ENCODE measurements at places on chromosomes 4 and X.

- no peak for DNase-seq
Observed at GRCh38 chr4:25258980-25259578, 25.2 kb downstream of the PI4K2B start.

DNA sequence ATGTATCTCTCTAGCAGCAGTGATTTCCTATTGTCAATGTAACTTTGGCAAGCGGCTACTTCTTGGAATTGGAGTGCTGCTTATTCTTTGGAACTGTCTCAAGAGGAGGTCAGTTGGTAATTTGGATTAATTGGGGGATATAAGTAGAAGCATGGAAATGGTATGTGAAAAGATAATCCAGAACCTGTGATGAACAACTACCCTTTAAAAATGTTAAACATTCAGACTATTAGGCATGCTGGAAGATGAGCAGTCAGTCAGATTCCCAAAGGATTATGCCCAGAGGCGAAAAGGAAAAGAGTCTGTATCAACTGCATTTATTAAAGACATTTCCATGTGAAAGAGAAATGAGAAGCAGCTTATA, 62.5 kb downstream of the SEC24D start:
- DNase-seq, result no peak

DNA sequence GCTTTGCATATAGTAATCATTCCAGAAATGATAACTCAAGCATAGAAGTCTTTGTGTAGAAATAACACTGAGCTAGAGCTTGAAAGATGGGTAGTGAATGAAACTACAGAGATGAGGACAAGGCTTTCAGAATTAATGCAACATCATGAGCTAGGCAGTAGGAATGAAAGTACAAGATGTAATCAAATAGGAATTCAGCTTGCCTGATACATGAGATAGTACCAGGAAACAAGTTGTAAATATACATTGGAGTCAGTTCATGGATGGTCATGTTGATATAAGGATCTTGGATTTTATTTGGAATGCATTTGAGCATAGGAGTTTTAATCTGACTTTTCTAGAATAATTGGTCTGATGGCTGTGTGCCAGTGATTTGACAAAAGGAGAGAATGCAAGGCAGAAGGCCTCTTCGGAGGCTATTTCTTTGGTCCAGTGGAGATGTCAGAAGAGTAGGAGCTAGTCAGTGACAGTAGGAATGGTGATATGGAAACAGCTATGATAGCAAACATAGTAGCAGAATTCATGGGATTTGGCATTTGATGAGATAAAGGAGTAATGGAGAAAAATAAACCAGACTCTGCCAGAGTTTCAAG, 206.4 kb upstream of the PACRGL start:
- no peak for DNase-seq

GRCh38 chrX:38882894-38883626, 81.8 kb downstream of the MID1IP1 start:
- DNase-seq, result no peak

DNA sequence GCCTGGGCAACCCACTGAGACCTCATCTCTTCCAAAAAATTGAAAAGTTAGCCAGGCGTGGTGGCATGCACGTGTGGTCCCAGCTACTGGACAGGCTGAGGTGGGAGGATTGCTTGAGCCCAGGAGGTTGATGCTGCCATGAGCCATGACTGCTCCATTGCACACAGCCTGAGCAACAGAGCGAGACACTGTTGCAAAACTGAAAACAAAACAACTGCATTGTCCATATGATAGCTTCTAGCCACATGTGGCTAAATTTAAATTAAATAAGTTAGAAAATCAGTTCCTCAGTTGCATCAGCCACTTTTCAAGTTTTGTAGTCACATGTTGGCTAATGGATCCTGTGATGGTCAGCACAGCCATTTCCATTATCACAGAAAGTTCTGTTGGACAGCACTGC, 67.9 kb downstream of the GAB1 start:
- no peak for DNase-seq

DNA sequence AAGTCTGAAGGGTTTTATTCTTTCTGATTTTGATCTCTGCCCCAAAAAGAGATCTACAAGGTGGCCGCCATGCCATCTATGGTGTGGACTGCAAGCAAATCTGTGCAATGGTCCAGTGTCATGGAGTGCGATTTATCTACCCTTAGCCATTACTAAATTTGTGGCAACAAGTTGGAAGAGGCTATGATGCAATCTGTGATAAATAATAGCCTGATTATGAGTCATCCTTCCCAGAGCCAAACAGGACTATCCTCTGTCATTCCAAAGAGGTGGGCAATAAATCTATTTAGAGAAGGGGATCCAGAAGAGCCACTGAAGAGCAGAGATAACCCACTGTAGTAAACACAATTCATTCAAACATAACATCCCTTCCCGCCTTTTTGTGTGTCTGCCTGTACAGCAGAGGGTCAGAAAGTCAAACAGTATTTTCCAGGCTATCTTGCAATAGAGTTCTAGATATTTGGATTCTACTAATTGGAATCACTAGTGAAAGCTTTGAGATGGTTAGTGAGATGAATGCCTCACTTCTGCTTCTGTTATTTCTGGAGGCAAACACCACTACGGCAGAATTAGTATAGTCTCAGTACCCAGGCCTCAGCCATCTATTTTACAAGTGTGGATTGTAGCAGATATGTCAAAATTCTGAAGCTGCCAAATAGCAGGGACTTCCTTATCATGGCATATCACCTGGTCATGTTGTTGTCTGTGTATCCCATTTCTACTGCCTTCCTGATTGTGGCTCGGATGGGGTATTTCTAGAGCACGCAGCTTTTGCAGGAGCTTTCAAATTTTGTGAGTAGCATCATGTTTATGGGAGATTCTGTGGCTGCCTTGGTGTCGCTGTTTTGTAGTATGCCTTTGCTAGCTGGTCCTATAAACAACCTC, 192.0 kb downstream of the SMIM20 start:
- DNase-seq, result no peak

DNA sequence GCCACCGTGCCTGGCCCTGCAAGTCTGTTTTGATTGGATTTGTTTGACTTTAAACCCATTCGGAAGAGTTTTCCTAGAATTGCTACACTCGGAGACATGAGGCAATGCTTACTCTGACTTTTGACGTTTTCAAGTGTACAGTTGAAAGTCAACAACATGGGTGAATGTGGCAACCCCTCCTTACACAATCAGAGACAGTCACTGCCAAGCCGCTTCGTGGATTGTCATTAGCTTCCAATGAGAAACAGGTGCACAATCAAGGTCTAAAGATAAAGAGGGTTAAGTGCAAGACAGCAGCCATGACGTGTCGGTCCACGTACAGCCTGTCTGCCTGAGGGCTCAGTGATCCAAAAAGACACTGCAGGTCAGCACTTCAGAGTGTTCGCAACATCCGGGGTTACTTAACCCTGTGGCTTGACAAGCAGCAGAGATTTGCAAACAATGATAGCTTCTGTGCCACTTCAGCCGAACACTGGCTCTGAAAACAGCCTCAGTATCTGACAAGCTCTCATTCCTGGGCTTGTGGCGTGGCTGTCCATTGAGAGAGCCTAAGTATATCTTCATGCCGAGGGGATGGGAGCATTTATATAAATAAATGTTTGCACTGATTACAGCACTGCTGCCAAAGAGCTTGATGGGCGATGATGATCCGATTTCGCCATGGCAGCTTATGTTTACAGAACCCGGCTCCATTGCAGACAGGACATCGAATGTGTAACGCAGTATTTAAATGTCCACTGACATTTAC, 180.0 kb downstream of the DHRSX start:
- DNase-seq, result peak; percentile 88

DNA sequence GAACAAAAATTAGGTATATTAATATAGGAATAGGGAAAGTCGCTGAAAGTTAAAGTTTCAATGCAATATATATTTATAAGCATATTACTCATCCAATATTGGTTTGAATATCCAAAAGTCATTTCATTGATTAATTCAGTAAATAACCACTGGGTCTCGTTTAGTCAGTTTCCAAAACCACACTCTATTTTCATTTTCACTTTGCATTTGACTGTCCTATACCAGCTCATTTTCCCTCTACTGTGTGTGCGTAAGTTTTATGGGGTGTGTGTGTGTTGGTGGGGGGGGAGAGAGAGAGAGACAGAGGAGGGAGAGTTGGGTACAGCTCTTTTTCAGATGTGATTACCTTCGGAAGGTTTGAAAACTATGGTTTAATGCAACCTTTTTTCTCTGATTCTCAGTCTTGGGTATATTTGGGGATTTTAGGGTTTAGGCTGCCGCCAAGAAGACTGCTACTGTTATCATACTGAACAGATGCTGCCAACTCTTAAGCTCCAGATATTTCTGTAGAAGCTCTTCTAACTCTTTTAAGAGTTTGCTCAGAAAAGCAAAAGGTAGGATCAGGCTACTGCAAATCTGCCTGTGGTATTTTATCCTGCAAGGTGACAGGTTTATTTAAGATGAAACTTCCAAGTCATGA, 1427.4 kb downstream of the PCDH7 start:
- no peak for DNase-seq

- DNase-seq, result no peak
Observed at GRCh38 chr4:159977907-159978617, 875.2 kb downstream of the RAPGEF2 start.

- no peak for DNase-seq
Observed at GRCh38 chrX:153334654-153335295, 822 bp downstream of the ZNF275 start.

DNA sequence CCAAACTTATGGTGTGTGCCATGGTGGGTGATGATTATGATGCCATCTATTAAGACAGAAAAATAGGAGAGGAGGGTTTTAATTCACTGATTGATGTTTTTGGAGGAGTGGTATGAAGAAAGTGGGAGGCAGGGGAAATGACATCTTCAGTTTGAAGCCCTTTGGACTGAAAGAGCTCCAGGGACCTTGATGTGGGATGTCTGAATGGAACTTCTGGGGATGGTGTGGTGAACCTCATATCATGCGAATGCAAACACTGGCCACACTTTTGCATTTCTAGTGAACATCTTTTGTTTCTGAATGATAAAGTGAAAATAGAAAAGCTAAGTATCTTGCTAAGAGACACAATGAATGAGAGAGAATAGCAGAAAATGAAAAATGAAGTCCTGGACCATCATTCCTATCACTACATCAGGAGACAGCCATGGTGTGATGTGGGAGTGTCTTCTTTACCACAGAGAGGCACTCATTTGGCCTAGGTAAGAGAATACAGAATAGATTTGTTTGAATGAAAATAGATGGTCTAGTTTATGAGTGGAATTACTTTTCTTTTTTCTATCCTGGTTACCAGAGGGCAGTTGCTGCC, 123.5 kb downstream of the ZNF827 start:
- no peak for DNase-seq

- no peak for DNase-seq
Observed at GRCh38 chr4:76306882-76307659, 538 bp downstream of the STBD1 start.

GRCh38 chr4:53902786-53903185, 161.6 kb downstream of the CHIC2 start:
- DNase-seq, result no peak

DNA sequence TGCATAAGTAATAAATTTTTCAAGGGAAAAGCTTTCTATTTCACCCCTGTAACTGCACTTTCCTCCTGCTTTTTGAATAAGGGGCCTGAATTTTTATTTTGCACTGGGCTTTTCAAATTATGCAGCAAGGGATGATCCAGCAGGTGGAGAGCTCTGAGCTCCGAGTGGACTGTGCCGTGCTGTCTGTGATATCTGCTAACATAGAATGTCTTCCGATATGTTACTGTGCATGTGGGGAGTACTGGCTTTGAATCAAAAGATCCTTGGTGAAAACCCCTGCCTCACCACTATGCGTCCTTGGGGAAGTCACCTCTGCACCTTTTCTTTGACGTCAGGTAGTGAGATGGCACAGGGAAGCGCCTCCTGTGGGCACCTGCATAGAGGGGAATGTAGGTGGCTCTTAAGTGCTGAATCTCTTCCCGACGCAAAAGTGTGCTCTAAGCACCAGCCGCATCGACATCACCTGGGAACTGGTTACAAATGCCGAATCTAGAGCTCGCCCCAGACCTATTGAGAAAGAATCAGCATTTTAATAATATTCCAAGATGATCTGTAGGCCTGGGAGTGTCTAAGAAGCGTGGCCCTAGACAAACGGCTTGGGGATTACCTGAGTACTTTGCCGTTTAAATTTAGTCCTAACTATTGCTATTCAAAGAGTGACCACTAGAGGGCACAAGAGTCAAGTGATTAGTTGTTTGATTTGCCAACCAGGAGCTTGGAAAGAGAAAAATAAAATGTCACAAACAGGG, 19.2 kb upstream of the WFS1 start:
- DNase-seq, result peak; percentile 15

DNA sequence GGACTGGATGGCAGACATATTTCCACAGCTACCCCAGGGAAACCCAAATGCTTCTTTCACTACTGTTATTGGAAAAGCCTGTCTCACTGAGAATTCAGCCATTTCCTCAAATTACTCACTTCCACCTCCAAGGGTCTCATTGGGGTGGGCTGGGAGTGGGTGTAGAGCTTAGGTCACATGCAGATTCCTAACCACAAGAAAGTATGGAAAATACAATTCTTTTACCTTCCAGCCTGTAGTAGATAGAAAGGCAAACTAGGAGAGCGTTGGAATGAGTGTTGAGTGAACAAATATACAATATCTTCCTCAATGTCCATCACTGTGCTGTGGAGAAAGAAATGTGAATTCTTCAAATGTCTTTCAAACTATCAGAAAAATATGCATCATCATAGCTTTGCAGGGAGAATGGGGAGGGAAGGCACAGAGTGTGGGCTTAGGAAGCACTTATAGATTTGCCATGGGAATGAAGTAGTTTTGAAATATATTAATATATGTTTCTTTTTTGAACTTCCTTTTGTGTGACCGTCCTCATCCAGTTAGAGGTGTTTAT, 245.3 kb upstream of the JADE1 start:
- no peak for DNase-seq

- peak; percentile 2 for DNase-seq
Observed at GRCh38 chr4:9771034-9771433, 10.4 kb upstream of the DRD5 start.

DNA sequence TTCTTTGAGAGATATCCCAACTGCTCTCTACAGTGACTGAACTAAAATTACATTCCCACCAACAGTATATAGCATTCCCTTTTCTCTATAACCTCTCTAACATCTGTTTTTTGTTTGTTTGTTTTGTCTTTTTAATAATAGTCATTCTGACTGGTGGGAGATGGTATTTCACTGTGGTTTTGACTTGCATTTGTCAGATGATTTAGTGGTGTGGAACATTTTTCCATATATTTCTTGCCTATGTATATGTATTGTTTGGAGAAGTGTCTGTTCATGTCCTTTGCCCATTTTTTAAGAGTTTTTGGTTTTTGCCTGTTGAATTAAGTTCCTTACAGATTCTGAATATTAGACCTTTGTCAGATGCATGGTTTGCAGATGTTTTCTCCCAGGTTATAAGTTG, 9.0 kb downstream of the USO1 start:
- no peak for DNase-seq

DNA sequence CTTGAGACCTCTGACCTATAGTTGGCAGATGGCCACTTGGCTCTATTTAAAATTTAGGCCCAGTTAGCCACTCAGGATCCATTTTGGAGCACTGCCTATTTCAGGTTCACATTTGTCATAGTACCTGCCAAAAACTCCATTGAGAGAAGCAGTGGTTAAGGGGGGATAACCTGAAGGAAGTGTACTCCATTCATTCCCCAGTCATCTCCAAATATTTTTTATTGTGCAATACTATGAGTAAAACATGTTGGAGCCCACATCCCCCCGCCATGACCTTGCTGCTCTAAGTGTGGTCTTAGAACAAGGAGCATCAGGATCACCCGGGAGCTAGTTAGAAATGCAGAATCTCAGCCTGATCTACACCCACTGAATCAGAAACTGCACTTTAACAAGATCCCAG, 21.1 kb downstream of the PLP1 start:
- no peak for DNase-seq
